Stimulated activated CD8-positive, alpha-beta memory T cell treated with anti-CD3 and anti-CD28 coated beads, Interleukin-7, amount 100 ng/mL, for 24 hours (primary cell): ENCODE measurements at places on chromosomes 3 and 15.

DNA sequence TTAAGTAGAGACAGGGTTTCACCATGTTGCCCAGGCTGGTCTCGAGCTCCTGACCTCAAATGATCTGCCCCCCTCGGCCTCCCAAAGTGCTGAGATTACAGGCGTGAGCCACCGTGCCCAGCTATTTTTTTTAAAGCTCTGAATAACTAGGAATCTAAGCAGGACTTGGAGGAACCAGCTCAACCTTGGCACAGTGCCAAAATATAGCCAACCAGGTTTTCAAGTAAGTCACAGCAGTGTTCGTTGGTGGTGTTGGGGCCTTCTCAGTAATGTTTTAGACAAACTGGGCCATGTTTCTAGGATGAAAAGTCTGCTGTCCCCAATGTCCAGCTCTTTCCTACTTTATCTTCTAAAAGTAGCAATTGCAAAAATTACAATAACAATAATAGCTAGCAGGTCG lies 6.4 kb upstream of the ADAM10 start:
- DNase-seq, result no peak

DNA sequence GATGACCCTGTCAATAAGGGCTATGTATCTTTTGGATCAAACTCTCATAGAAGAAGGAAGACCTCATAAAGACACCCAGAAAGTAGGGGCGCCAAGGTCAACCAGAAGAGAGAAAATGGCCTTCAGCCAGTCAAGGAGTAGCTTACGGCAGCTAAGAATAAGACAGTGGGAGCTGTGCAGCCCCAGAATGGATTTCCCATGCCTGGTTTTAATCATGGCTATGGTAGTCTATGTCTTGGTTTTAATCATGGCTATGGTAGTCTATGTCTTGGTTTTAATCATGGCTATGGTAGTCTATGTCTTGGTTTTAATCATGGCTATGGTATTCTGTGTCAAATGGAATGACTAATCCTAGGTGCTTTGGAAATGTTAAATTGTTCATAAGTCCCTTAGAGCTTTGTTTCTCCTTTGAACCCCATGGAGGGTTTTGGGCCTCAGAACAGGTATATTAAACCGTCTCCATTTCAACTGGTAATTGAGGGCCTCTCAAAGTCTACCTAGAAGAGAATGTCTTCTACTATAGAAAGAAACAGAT lies 742.0 kb upstream of the CFAP20DC start:
- DNase-seq, result no peak

DNA sequence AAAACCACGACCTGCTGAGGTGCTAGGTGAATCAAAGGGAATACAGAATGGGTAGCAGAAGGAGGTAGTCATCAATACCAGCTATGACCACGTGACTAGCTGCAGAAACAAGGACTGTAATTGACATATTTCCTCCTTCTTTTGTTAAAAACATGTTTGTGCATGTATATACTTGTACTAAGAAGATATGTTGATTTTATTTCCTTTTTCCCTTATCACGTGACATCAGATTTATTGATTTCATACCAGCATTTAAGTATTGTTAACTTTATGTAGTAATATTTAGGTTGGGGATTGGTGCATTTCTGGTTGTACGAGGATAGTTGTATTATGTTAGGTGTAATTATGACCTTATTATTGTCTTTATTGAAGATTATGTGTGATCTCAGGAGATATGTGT lies 36.2 kb downstream of the PEX5L start:
- no peak for DNase-seq

- no peak for DNase-seq
These were observed 175.6 kb upstream of the ANKRD28 start for GRCh38 chr3:15973414-15973813.

DNA sequence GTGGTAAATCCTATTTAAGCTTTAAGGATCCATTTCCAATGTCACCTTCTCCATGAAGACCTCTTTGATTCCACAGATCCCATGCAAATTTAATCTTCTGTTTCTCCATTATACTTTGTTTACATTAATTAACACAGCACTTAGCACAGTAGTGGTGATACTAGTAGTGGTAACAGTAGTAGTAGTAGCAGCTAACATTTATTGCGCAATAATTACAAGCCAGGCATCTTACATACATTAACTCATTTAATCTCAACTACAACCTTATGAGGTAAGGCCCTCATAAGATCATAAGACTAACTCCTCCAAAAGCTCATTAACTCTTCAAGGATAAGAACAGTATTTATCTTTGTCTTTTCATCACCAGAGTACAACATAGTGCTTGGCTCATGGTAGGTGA lies 54.8 kb upstream of the FSIP1 start:
- no peak for DNase-seq

DNA sequence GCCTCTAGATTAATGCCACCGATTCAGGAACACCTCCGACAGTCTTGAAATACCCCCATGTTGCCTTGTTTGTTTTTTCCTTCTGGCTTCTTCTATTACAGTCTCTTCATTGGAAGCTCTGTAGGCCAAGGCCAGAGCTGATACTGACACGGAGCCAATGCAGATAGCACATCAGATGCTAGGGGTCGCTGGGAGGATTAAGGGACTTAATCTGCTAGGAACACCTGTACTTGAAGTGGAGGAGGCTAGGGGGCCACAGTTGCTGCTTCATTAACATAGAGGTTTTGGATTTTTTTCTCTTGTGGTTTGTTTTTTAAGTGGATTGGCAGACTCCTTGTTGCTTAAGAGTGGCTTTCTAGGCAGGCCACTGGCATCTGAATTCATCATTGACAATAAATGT lies 49.6 kb downstream of the PARP14 start:
- DNase-seq, result no peak

- DNase-seq, result no peak
These were observed 37.3 kb downstream of the DZIP1L start for GRCh38 chr3:138078096-138078495.

DNA sequence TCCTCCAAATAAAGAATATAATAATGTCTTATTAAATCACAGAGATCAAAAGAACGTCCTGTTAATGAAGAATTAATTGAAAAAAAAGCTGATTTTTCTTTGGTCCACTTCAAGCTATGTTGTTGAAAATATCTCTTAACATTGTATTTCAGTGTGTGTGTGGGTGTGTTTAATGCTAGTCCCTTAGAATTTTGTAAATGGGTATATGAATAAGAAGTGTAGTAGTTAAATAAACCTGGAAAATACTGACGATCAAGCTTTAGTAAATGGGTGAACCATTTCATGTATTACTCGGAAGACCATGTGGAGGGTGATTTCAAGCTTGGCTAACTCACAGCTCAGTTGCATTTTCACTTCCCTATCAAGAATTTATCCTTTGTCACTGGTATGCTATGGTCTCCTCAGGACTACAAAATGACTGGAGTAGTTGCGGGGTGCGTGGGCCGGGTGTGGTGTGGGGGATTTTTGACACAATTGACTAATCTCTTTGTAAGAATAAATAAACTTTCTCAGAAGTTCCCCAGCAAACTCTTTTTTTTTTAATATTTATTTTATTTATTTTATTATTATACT lies 586.4 kb downstream of the GRM7 start:
- no peak for DNase-seq

- no peak for DNase-seq
These were observed 24.9 kb downstream of the CX3CR1 start for GRCh38 chr3:39254806-39255449.

DNA sequence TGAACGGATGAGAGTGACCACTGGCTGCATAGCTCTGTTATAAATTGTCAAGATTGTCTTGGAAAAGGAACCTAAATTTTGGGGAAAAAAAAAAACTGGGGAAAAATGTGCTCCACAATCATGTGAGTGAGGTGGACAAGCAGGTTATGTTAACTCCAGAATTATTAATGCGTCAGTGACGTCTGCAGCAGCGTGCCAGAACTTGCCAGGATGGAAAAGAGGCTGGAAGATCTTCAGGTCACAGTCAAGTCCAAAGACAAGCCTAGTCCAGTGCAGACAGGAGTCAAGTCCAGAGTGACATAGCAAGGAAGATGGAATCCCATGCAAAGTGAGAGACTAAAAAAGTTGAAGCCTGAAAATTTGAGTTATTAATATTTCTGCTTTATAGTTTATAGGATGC lies 140.6 kb downstream of the RYR3 start:
- DNase-seq, result no peak

GRCh38 chr3:127951276-127951675 lies 36.2 kb downstream of the KBTBD12 start:
- no peak for DNase-seq

- no peak for DNase-seq
These were observed 249.1 kb downstream of the PLCL2 start for GRCh38 chr3:17133632-17134545.

DNA sequence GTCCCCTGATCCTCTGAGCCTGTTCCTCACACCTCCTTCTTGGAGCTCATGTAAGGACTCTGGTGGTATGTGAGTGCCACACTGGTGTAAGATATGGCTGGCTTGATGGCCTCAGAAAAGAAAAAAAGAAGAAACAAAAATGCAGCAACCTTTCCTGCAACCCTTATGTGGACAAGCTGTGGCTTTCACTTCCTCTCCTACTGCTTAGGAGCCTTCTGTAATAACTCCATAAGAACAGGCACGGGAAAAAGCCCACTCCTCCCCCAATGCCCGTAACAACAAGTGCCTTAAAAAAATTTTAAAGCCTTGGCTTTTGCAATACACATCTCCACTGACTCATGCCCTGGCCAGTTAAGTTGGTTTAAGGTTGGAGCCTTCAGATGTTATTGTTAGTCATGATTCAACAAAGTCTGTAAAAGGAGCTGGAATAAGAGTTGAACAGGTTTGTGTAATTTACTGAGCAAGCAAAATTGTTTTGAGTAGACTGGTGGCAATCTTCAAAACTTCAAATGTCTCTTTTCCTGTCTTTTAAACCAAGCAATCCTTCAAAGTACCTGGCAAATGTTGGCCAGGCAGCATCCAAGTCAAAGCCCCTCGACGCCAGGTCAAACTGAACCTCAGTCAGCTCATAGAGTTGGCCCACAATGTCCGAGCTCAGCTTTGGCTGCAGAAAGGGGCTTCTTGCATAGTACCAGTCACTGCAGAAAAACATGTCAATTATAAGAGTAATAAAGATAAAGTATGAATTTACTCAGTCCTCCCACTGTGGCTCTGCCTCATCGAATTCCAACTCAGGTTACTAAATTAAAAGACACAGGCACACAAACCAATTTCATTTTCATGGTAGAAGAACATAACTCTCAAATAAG lies 22.9 kb downstream of the FYCO1 start:
- no peak for DNase-seq

DNA sequence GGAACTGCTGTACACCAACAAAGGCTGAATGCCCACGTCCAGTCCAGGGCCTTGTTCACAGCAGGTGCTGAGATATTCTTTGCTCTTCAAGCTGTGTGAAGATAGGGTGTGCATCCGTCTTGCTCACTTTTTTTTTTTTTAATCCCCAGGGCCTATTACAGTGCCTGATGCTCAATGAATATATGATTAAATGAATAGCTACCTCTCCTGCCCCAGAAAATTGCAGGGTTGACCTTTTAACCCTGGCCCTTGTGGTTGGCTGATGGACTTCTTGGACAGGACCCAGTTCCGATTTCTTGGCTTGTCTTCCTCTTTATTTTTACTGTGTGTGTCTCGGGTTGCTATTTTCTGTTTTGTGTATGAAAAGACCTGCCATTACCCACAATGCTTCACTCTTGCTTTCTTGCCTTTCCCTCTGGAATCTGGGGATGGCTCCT lies 2.9 kb upstream of the FYTTD1 start:
- DNase-seq, result no peak

DNA sequence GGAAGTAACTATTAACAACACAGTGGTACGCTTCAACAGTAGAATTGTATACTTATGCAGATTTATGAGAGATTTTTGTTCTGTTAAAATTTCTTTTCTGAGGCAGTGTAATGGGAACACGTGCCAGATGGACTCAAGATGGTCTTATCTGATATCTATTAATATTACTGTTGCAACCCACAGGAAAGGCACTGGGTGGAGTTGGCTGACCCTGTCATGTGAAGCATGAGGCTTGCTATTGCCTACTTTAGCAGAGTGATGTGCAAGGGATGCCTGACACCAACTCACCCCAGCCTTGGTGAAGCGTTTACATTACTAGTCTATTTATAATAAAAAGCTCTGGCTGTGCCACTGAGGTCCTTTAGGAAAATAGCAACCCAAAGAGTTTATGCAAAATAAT lies 19.8 kb upstream of the ARNT2 start:
- no peak for DNase-seq

GRCh38 chr3:18445401-18446148 lies 20.4 kb upstream of the SATB1 start:
- peak; percentile 51 for DNase-seq

DNA sequence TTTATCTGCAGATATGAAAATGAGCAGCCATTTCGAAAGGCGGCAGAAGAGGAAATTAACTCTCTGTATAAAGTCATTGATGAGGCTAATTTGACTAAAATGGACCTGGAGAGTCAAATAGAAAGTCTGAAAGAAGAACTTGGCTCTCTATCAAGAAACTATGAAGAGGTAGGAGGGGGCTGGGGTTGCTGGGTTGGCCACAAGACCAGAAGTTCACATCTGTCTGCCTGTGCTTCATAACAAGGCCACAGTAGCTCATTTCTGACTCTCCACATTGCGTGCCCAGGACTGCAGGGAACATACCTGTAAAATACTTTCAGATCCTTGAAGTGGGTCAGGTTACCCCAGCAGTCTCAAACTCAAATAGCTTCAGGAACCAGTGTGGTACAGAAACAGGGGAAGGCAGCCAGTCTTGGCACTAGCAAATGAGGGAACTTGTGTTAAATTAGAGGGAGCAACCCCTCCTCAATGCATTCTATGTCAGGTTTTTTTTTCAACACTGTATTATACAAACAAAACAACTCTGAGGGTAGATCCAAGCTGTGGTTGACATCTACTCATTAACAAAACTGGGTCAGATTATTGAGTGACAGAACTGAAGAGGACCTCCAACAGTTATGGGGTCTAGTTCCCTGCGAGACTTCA lies 48.7 kb downstream of the BFSP2 start:
- DNase-seq, result peak; percentile 8

- no peak for DNase-seq
These were observed 927.8 kb upstream of the EPHA6 start for GRCh38 chr3:95886616-95887015.
